ENCODE measurements at places on chromosomes 5 and 9. TPM values are rescaled to one million over a fixed set of nuclear protein-coding genes. Genes with fewer than 3 reads are reported as not detected.

FGFR4 gene
- total RNA-seq, result 0.28 TPM

NAIP gene
- 11.0 TPM for total RNA-seq

FBP2 gene
- 0.38 TPM for total RNA-seq

AIF1L gene
- 2.5 TPM for total RNA-seq

ANXA1 gene
- total RNA-seq, result 111 TPM

MEIKIN gene
- total RNA-seq, result 0.14 TPM

SH3GL2 gene
- total RNA-seq, result 0.38 TPM

ATP10B gene
- total RNA-seq, result 10.1 TPM

TEX48 gene
- total RNA-seq, result not detected

ABLIM3 gene
- 1.4 TPM for total RNA-seq

CDH9 gene
- total RNA-seq, result 0.05 TPM

LPCAT1 gene
- total RNA-seq, result 16.8 TPM

TUSC1 gene
- total RNA-seq, result 6.2 TPM

FIBCD1 gene
- 0.09 TPM for total RNA-seq

C5orf58 gene
- total RNA-seq, result not detected

RHOBTB3 gene
- total RNA-seq, result 33.4 TPM

PRDM9 gene
- not detected for total RNA-seq

PCDHA5 gene
- total RNA-seq, result not detected

FAM81B gene
- 0.14 TPM for total RNA-seq

CCNO gene
- 0.14 TPM for total RNA-seq

PIP5KL1 gene
- 0.33 TPM for total RNA-seq

GGTA1 gene
- total RNA-seq, result 7.9 TPM

RXRA gene
- 7.0 TPM for total RNA-seq

C5 gene
- total RNA-seq, result 2.4 TPM

C5orf52 gene
- not detected for total RNA-seq

GABBR2 gene
- 0.14 TPM for total RNA-seq

KIF20A gene
- 40.0 TPM for total RNA-seq

LSM11 gene
- total RNA-seq, result 2.7 TPM

HACD4 gene
- 6.2 TPM for total RNA-seq

PCDHB3 gene
- total RNA-seq, result 0.09 TPM

VLDLR gene
- total RNA-seq, result 1.6 TPM

SLC6A3 gene
- 0.33 TPM for total RNA-seq

WDR38 gene
- 0.14 TPM for total RNA-seq

PHF24 gene
- total RNA-seq, result 0.28 TPM
